ENCODE measurements at places on chromosomes 16 and 17. TPM values are rescaled to one million over a fixed set of nuclear protein-coding genes. Genes with fewer than 3 reads are reported as not detected.

- H3K4me1 ChIP-seq, result no peaks in the 10 kb centered on the region
- H3K36me3 ChIP-seq, result no peaks in the 10 kb centered on the region
- H3K27ac ChIP-seq, result no peak overlapping the region
- DNase-seq, result no peak
- no peak overlapping the region for H3K4me3 ChIP-seq
These were observed 112.8 kb downstream of the PLCG2 start for GRCh38 chr16:81891736-81892364.

KDM6B gene
- total RNA-seq, result 12.5 TPM

GRCh38 chr16:54165912-54166865 is 120.4 kb downstream of the IRX3 start:
- H3K36me3 ChIP-seq, result no peaks in the 10 kb centered on the region
- no peak overlapping the region for H3K27ac ChIP-seq
- H3K4me1 ChIP-seq, result no peaks in the 10 kb centered on the region
- H3K27me3 ChIP-seq, result no peaks in the 10 kb centered on the region
- H3K4me3 ChIP-seq, result no peak overlapping the region
- no peak for DNase-seq

DNA sequence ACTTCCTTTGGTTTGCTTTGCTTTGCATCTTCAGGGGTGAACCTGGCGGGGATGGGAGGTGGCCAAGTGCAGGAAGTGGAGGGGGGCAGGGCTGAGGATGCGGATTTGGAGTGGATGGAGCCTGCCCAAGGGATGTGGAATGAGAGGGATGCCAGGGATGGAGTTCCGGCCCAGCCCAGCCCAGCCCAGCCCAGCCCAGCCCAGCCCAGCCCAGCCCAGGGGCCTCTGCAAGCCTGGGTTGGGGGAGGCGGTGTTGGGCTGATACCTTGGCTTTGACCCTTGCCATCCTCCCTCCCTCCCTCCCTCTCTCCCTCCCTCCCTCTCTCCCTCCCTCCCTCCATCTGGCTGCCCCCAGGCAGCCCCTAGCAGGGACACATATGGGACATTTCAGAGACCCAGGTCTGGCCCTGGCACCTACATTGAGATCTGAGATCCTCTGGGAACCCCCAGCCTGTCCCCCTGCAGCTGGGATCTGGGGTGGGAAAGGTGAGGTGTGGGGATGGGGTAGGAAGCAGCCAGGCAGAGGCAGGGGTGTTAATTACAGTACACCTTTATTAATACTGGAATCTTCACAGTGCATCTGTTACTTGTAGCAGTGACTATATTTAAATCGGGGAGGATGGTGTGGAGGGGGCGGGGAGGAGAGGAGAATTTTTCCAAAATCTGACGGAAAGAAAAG is 14.5 kb downstream of the IL34 start:
- peaks cover 23% of the 10 kb centered on the region for H3K4me1 ChIP-seq
- no peak overlapping the region for H3K4me3 ChIP-seq
- H3K27me3 ChIP-seq, result no peaks in the 10 kb centered on the region
- H3K36me3 ChIP-seq, result no peaks in the 10 kb centered on the region
- no peak for DNase-seq

DNA sequence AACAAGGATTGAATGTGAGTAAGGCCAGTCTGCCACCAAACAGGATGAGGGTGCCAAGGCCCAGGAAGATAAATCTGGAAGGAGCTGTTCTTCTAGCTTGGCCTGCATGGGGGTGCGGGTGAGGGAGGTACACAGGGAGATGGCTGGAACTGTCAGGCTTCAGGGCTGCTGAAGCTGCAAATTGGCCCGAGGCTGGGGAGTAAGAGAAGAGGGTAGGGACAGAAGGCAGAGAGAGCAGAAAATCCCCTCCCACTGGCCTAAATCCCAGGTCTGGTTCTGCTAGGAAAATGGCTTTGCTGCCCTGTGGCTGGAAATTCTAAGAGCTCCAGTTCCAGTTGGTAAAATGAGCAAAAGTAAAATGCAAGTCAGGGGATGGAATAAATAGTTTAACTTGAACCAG is 87.9 kb downstream of the CCDC182 start:
- DNase-seq, result no peak
- H3K4me3 ChIP-seq, result no peak overlapping the region
- no peak overlapping the region for H3K27ac ChIP-seq

- no peak for DNase-seq
- no peaks in the 10 kb centered on the region for H3K4me1 ChIP-seq
- peaks cover 7% of the 10 kb centered on the region for H3K36me3 ChIP-seq
- no peaks in the 10 kb centered on the region for H3K27me3 ChIP-seq
- H3K4me3 ChIP-seq, result no peak overlapping the region
These were observed 127.1 kb downstream of the SPAG9 start for GRCh38 chr17:50993544-50993943.

DNA sequence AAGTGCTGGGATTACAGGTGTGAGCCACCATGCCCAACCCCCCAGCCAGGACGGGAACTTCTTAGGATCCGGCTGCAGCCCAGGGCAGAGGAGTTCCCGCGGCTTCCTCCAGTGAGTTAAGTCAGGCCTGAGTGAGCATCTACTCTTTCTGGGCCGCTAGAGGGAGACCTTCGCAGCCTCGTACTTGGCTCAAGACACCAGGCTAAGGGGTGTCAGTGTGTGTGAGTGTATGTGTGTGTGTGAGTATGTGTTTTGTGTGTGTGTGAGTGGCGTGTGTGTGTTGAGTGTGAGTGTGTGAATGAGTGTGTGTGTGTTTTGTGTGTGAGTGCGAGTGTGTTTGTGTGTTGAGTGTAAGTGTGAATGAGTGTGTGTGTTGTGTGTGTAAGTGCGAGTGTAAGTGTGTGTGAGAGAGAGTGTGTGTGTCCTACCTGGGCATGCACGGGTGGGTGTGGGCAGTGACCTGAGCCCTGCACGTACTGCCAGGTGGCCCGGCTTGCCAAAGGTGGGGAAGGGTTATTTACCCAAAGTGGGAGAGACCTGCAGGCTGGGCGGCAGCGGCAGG is 58.5 kb downstream of the TMEM235 start:
- no peaks in the 10 kb centered on the region for H3K4me1 ChIP-seq
- no peaks in the 10 kb centered on the region for H3K27me3 ChIP-seq
- no peak overlapping the region for H3K4me3 ChIP-seq
- no peak overlapping the region for H3K27ac ChIP-seq
- no peak for DNase-seq

GRCh38 chr16:80615735-80616134 is 74.9 kb downstream of the DYNLRB2 start:
- H3K27me3 ChIP-seq, result no peaks in the 10 kb centered on the region
- DNase-seq, result peak; percentile 40
- H3K36me3 ChIP-seq, result no peaks in the 10 kb centered on the region
- no peak overlapping the region for H3K27ac ChIP-seq
- no peak overlapping the region for H3K4me3 ChIP-seq
- no peaks in the 10 kb centered on the region for H3K4me1 ChIP-seq

DNA sequence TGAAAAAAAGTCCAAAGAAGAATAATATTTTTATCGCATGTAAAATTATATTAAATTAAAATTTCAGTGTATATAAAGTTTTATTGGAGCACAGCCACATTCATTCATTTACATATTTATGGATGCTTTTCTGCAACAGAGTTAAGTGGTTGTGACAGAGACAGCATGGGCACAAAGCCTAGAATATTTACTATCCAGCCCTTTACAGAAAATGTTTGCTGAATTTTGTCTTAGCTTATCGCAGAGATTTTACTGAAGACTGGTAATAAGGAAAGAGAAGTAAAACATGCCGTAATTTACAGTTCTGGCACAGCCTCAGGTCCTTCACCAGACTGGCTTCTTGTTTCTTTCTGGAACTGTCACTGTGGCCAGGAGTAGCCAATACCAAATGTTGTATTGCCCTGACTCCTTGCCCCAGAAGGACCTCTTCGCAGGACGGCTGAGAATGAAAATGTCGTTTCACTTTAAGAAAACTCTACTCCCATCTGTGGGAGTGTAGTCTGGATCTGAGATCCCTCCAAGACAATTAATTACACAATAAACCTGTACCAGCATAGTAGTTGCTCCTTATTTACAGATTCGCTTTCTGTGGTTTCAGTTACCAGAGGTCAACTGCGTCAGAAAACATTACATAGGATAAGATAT is 94.9 kb upstream of the GOT2 start:
- no peak for DNase-seq
- no peak overlapping the region for H3K27ac ChIP-seq
- H3K4me3 ChIP-seq, result no peak overlapping the region
- no peaks in the 10 kb centered on the region for H3K27me3 ChIP-seq

DNA sequence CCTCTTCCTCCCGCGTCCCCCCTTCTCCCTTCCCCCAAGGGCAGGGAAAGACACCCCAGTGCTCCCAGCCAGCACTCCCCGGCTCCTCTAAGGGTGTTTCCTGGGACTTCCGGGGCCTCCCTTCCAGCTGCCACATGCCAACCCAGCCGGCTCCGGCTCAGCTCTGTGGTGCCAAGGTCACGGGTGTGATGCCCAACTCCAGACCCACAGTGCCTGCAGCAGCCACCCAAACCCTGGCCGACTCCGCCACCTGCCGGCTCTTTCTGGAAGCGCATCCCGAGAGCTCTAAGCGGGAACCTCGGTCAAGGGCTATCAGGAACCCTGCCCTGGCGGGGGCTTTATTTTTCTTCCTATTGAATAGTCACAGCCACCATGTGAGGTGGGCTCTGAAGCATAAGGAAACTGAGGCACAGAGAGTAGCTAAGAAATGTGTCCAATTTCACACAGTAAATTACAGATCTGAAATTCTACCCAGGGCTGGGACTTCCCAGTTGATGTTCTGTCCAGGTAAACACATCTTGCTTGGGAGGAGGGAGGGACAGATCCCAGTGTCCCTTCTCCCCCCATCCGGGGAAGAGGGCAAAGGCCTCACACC is 3.3 kb upstream of the PPP1R1B start:
- no peaks in the 10 kb centered on the region for H3K36me3 ChIP-seq
- no peak for DNase-seq
- H3K4me1 ChIP-seq, result peaks cover 25% of the 10 kb centered on the region

DNA sequence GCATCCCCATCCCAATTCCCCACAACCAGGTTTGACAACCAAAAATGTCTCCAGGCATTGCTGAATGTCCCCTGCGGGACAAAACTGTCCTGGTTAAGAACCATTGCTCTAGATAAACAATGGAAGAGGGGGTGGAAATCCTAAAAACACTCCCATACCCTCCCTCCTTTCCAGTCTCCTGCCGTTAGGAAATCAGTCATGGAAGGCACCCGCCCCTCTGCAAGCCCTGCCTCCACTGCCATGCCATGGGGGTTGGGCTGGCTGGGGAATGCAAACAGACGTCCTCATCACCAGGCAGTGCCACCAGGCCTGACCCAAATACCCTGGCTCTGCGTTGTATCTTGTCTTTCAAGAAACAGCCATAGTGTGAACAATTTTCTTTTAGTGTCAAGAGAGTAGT is 57.5 kb downstream of the CYTH1 start:
- peak overlapping the region; percentile 13 for H3K27ac ChIP-seq
- no peaks in the 10 kb centered on the region for H3K36me3 ChIP-seq
- no peaks in the 10 kb centered on the region for H3K27me3 ChIP-seq
- H3K4me1 ChIP-seq, result peaks cover 42% of the 10 kb centered on the region

GRCh38 chr17:78128551-78129350 is at the start of gene TMC6:
Gene TMC6 (minus strand): TSS chr17:78128755. CDS start chr17:78126832, 1,923 bp downstream.
- H3K27me3 ChIP-seq, result no peaks in the 10 kb centered on the region
- peaks cover 85% of the 10 kb centered on the region for H3K4me1 ChIP-seq
- no peaks in the 10 kb centered on the region for H3K36me3 ChIP-seq
- peak within 1 kb of the TSS; percentile 78 for H3K4me3 ChIP-seq
- H3K27ac ChIP-seq, result peak within 1 kb of the TSS; percentile 79
- no peak for DNase-seq

DNA sequence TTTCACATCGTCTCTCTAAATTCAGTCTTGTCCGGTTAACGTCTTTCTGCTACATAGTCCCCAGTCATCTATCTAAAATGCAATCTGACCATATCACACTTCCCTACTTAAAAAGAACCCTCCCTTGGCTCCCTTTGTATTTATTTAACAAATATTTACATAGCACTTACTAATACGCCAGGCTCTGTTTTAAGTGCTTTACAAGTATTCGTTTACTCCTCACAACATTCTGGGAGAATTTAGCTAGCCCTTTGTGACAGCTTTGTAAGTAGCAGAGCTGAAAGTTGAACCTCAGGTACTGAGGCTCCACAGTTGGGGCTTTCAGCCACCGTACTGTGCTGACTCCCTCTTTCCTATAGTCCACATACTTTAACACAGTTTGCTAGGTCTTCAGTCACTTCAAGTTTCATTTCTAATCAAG is 9.2 kb downstream of the PAFAH1B1 start:
- H3K4me3 ChIP-seq, result no peak overlapping the region
- no peak overlapping the region for H3K27ac ChIP-seq
- no peak for DNase-seq

MYH8 gene
- total RNA-seq, result not detected

GRCh38 chr17:52140601-52141000 is 17.9 kb downstream of the CA10 start:
- H3K4me3 ChIP-seq, result no peak overlapping the region
- no peak for DNase-seq
- H3K27ac ChIP-seq, result no peak overlapping the region
- H3K27me3 ChIP-seq, result no peaks in the 10 kb centered on the region
- H3K4me1 ChIP-seq, result no peaks in the 10 kb centered on the region

DNA sequence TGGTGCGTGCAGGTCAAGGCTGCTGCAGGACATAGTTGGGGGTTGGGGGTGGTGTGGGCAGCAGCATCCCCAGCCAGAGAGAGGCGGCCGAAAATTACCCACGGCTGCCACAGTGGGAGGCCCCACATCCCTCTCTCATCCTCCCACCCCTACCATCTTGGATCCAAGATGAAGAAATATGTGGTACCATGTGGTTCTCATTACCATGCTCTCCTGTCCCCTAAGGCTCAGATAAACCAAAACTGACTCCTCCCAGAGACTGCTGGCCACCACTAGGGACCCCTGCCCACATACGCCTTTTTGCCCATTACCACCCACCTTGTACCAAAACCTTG is 120.4 kb downstream of the HIC1 start:
- H3K4me1 ChIP-seq, result peaks cover 89% of the 10 kb centered on the region
- peak overlapping the region; percentile 75 for H3K27ac ChIP-seq
- H3K4me3 ChIP-seq, result no peak overlapping the region
- no peak for DNase-seq
- no peaks in the 10 kb centered on the region for H3K27me3 ChIP-seq

ARL2BP gene
- 44.7 TPM for total RNA-seq

DNA sequence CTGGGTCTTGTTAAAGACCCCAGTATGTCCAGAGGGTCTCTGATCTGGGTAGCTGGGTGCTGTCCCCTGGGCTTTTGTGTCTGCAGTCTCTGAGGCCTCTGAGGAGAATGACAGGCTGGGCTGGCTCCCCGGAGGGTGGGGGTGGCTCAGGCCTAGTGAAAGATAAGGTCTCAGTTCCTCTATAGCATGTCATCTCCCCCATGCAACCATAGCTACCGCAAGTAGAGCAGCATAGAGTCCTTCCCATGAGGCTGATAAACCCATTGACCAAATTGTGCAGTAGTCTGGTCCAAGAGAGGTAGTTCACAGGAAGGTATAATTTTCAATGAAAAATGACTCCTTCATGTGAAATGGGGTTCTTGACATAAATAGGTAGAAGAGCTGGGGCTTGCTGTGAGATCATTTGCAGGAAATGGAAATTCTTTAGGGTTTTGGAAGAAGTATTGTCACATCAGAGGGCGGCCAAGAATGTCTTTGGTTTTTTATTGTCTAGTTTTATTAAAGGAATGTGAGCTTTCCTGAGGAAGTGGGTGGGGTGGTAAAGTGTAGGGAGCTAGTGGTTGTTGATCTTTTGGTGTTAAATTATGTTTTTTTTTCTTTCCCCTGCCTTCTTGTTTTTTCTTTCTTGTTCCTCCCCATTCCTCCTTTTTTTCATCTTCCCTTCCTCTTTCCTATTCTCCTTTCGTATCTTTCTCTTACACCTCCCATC is 21.0 kb downstream of the SLC7A6OS start:
- H3K27me3 ChIP-seq, result no peaks in the 10 kb centered on the region
- H3K4me3 ChIP-seq, result no peak overlapping the region
- no peak for DNase-seq
- H3K36me3 ChIP-seq, result no peaks in the 10 kb centered on the region
- peaks cover 58% of the 10 kb centered on the region for H3K4me1 ChIP-seq
- peak overlapping the region; percentile 60 for H3K27ac ChIP-seq

TM4SF5 gene
- not detected for total RNA-seq
